ENCODE measurements at places on chromosomes 4 and X.

- no peak for DNase-seq
Observed at GRCh38 chrX:35826503-35826902, 28.4 kb downstream of the MAGEB16 start.

DNA sequence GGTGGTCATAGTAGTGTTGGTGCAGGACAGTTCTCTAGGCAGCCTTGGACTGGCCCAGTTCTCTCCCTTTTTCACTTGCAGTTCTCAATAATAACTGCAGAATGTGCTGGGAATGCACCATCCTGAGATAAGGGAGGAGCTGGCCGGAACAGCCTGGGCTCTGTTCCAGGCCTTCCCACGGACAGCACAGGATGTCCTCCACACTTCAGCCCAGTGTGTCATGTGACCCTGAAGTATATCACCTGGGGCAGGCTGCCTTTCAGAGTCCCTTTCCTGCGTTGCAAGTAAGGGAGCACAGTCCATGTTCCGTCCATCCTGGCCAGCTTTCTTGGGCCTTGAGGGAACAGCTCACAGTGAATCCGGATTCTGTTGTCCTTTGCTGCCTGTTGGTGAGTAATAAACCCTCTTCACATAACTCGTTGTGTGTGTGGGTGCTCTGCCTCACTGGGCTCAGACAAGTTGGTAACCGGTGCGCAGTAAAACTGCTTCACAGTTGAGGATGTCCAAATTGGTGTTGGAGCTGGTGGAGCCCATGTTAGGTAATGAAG is 32.3 kb upstream of the BBS12 start:
- DNase-seq: no peak

- no peak for DNase-seq
Observed at GRCh38 chr4:2691952-2692435, 64.1 kb downstream of the TNIP2 start.

- DNase-seq: no peak
Observed at GRCh38 chr4:66852843-66853242, 692.5 kb downstream of the CENPC start.

DNA sequence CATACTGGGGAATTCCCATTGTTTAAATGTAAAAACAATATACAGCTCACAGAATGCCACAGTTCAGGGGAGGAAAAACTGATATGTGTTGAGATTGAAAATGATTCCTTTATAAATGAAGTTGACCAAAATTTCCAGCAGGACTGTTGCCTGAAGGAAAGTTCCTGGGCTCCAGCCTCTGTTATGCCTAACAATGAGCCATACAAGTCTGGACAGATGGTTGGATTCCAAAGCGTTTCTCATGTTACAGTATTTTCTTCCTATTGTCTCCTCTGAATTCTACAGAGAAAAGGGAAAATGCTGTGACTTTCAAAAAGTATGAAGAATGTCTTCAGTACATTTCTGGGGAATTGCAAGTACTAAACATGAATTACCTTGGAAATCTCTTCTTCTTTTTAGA is 73.3 kb downstream of the ALPK1 start:
- no peak for DNase-seq

DNA sequence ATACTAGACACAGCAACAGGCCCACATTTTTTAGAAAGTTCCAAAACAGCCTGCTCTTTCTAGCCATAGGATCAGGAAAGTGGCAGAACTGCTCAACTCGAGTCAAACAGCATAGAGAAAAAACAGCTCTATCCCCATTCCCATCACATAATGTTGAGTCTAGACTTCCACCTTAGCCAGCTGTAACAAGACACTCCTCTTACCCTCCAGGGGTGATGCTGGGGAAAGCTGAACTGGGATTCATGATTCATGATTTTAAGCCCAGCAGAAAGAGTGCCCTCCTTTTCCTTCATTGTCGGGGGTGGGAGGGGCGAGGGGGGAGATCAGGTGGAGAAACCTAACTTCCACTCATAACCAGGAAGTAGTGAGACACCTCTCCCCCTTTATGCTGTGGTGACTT is 86.1 kb downstream of the CENPC start:
- no peak for DNase-seq

Data from SHP77 treated with DMSO at 0.1 percent for 48 hours (cell line).